ENCODE measurements at places on chromosomes 4 and X.

GRCh38 chr4:163694385-163694784, 199.9 kb downstream of the TMA16 start:
- no peak for DNase-seq

- DNase-seq: no peak
Measured at GRCh38 chr4:117847849-117848248, 186.4 kb upstream of the NDST3 start.

DNA sequence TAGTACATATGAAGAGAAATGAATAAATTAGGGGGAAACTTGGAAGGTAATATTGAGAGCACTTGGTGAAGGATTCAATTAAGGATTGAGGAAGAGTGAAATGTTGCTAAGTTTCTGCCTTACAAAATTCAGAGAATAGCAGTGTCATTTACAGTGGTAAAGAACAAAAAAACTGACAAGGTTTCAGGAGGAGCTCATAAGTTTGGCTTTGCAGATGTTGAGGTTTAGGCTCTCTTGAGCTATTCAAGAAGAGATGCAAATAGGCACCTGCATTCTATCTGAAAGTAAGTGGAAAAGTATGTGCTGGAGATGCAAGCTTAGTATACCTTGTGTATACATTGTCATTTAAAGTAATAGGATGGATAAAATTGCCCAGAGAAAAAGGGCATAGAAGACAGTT, 22.3 kb upstream of the EMCN start:
- no peak for DNase-seq

GRCh38 chr4:133493241-133493640, 344.1 kb downstream of the PCDH10 start:
- no peak for DNase-seq

DNA sequence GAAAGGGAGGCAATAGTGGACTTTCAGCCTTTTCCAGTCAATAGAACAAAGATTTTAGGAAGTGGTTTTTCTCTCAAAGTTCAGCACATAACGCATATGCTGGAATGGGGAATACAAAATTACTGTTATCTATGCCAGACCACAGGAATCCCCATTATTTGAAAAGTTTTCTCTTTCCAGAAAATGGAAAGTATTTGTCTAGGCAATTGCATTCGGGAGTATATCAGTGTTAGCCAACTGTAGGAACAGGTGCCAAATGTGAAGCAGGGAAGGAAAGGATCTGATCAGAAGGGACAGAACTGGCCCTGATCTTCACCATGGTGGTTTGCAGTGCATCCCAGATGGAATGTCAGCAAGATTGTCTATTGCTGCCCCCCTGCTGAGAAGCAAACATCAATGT, 213.6 kb downstream of the CPE start:
- no peak for DNase-seq

- DNase-seq: no peak
Measured at GRCh38 chr4:82748810-82749470, 49.7 kb downstream of the SCD5 start.

GRCh38 chrX:49226946-49227345, 6.2 kb downstream of the CACNA1F start:
- no peak for DNase-seq

- DNase-seq: no peak
Measured at GRCh38 chr4:117996891-117997290, 37.4 kb upstream of the NDST3 start.

DNA sequence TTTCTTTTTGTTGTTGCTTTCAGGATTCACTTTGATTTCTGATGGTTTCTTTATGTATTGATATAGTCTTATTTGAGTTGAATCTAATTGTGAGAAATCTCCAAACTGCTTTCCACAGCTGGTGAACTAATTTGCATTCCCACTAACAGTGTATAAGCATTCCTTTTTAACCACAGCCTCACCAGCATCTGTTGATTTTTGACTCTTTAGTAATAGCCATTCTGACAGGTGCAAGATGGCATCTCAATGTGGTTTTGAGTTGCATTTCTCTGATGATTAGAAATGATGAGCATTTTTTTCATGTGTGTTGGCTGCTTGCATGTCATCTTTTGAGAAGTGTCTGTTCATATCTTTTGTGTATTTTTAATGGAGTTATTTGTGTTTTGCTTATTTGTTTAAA, 1023.1 kb downstream of the SH3BGRL start:
- DNase-seq: no peak

GRCh38 chr4:116847616-116848015, 237.8 kb downstream of the TRAM1L1 start:
- no peak for DNase-seq

GRCh38 chrX:150507251-150507856, 61.1 kb upstream of the MTM1 start:
- DNase-seq: no peak

- no peak for DNase-seq
Measured at GRCh38 chrX:19866626-19867410, 20.6 kb downstream of the SH3KBP1 start.

DNA sequence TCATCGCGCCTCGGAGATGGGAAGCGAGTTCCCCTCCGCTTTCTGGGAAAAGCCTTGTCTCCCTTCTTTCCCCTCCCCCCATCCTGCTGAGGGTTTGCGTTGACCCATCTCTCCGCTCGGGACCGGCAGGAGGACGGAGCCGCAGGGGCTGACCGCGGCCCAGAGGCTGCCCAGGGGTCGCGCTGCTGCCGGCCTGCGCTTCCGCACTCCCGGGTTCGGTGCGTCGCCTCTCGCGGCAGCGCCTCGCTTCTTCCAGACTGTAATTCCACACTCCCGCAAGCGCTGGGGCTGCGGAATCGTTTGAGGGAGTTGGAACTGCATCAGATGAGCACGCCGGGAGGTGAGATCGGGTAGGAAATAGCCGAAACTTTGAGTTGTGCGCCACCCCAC, 88.3 kb downstream of the BCOR start:
- DNase-seq: no peak

- no peak for DNase-seq
Measured at GRCh38 chrX:79139446-79139845, 5.0 kb upstream of the GPR174 start.

- DNase-seq: no peak
Measured at GRCh38 chrX:123728016-123728415, 4.8 kb downstream of the THOC2 start.

- DNase-seq: no peak
Measured at GRCh38 chrX:31227250-31227649, 155.4 kb upstream of the FTHL17 start.

GRCh38 chrX:11566173-11566572, 99.5 kb downstream of the ARHGAP6 start:
- no peak for DNase-seq

Data from stimulated activated CD8-positive, alpha-beta memory T cell treated with anti-CD3 and anti-CD28 coated beads, Interleukin-7, amount 100 ng/mL, for 4 hours (primary cell).